ENCODE measurements at places on chromosomes 1 and 21.

DNA sequence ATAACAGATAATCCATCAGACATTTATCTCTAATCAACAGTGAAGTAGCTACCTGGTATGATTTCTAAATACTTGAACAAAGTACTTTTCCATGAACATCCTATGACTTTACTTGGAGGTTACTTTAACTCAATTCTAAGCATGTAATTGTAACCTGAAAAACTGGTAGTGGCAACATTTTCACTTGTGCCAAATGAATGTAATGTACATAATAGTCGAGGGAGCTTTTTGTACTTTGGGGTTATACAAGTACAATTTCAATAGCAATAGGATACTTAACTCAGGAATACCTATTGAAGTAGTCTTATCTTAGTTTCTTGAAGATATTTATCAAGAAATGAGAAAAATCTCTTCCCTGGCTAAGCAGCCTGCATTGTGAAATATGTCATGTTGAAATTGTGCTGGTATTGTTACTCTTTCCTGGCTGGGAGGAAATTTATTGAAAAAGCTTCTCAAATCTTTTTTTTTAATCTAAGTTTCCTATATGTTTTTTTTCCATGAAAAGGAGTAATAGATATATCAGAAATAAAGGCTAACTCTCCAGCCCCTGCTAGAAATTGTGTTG lies 33.7 kb upstream of the CACYBP start:
- no peak for DNase-seq

DNA sequence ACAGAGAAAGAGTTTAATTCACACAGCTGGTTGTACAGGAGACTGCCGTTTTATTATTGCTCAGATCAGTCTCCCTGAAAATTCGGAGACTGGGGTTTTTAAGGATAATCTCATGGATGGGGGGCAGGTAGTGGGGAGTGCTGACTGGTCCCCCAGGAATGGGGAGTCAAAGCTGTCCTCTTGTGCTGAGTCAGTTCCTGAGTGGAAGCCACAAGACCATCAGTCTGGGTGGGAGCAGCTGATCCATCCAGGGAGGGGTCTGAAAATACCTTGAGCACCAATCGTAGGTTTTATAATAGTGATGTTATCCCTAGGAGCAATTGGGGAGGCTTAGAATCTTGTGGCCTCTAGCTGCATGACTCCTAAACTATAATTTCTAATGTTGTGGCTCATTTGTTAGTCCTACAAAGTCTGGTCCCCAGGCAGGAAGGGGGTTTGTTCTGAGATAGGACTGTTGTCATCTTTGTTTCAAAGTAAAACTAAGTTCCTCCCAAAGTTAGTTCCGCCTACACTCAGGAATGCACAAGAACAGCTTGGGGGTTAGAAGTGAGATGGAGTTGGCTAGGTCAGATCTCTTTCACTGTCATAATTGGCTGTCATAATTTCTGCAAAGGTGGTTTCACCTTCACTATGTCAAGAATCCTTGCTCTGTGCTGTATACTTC lies 50.3 kb downstream of the TRAF5 start:
- DNase-seq: no peak

GRCh38 chr1:111737216-111738132 lies 1.7 kb downstream of the INKA2 start:
- DNase-seq: peak; percentile 25

- no peak for DNase-seq
These were observed 1689.1 kb downstream of the KCNT2 start for GRCh38 chr1:194919146-194919545.

GRCh38 chr1:6612641-6613360 lies 730 bp upstream of the PHF13 start:
- DNase-seq: peak; percentile 51

DNA sequence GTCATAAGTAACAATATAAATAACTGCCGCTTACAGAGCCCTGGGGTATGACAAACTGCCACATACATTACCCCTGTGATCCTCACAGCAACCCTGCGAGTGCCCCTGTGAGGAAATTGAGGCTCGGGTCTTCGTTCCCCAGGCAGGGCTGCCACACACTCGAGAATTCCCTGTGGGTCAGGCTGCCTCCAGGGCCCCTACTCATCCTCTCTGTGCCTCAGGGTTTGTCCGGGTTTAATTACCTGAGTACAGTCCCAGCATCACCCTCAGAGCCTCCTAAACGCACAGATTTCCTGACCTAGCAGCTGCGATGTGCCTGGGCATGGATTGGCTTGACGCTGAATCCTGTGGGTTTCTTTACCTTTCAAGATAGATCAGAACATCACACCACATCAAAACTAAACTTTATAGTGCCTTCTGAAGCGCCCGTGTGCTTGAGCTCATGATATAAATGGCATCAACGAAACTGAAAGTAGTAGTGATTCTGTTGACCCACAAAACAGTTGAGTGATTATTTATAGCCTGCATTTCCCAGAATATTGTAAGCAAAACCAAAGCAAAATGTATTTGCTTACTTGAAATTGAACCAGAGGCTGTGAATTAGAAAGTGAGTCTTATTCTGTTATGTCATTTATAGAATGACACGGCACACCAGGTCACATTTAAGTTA lies 14.0 kb downstream of the SLC37A1 start:
- no peak for DNase-seq

GRCh38 chr21:38337793-38338192 lies 81.0 kb downstream of the KCNJ15 start:
- no peak for DNase-seq

- DNase-seq: no peak
These were observed 855.9 kb downstream of the LTN1 start for GRCh38 chr21:28136656-28137255.

GRCh38 chr1:7220007-7220406 lies 434.8 kb downstream of the CAMTA1 start:
- DNase-seq: no peak

DNA sequence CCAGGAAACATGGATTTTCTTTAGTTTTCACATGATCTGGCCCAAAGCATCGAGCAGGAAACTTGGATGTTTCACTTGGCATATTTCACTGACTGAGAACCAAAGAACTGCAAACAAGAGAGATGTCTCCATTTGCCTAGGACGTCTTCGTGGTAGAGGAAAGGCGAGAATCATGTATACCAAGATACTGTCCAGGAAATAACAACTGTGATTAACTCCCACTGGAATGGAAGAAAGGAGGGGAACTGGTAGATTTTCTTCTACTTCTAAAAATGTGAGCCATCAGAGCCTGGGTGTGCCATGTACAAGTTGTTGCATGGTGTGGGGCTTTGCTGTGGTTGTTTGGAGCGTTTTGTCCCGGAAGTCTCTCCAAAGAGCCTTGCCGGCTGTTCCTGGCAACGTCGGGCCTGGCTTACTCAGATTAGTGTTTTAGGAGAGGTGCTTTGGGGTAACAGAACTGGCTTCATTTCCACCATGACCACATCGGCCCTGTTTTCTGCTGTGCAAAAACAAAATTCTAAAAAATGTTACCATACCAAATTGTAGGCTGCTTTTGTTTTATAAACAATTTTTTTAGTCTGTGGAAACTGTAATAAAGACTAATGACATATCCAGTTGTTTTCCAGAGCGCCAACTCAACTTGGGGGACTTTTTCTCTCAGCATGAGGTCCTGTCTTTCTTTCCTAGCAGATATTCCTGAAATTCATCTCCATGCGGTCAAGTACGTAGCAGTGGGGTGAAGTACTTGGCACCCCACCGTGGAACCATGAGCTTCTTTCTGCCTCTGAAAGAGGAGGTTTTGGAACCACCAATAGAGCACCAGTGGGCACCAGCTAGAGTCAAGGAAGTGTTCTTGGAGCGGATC lies 118.3 kb downstream of the TM2D1 start:
- no peak for DNase-seq

- DNase-seq: no peak
These were observed 12.2 kb downstream of the ZDHHC18 start for GRCh38 chr1:26838474-26839338.
